ENCODE measurements at places on chromosomes 4 and X.

DNA sequence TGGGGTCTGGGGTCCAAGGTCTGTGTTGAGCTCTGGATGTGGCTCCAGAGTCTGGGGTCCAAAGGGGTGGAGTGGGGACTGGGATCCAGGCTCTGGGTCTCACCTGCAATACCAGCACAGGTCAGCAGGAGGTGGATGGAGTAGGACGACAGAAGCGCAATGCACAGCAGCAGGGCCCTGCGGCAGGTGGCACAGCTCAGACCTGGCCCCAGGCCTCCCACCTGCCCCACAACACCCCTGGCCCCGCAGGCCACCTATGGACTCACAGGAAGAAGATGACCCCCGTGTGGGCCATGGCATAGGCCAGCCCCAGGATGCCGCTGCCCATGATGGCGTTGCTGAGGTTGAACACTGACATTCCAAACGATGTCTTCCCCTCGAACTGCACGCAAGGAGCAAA lies 3.4 kb downstream of the SLC38A5 start:
- DNase-seq: peak; percentile 44

- no peak for DNase-seq
These were observed 27.3 kb downstream of the NELFA start for GRCh38 chr4:1981251-1982058.

DNA sequence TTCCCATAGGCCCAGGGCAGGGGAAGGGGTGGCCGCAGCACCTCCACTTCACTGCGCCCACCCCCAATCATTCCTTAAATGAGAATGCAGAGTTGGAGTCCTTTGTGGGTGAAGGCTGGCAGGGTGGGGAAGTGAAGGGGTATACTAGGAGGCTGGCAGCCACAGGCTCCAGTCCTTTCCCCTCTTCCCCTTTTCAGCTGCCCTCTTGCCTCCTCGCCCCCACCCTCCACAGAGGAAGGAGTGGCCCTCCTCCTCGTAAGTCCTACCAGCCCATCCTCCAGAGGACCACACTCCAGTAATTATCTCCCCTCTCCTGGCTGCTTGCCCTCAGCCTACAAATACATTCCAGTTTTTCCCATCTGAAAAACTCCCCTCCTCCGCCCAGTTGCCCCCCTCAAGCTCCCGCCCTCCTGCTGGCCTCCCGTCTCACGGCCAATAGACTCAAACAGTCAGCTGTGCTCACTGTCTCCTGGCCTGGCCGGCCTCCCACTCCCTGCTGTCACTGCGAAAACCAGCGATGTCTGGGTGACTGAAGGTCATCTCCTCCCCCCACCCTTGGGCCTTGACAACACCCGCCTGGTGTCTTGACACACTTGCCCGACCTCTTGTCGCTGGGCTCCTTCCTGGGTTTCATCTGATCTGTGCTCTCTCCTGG lies 38.8 kb downstream of the EFNB1 start:
- no peak for DNase-seq

GRCh38 chr4:102390438-102390837 lies 45.2 kb upstream of the SLC39A8 start:
- no peak for DNase-seq

GRCh38 chrX:2387614-2388239 lies 113.0 kb downstream of the DHRSX start:
- no peak for DNase-seq

- DNase-seq: no peak
These were observed 176.2 kb downstream of the RAPGEF2 start for GRCh38 chr4:159279084-159279483.

GRCh38 chr4:17517664-17518063 lies 2.7 kb downstream of the CLRN2 start:
- no peak for DNase-seq

DNA sequence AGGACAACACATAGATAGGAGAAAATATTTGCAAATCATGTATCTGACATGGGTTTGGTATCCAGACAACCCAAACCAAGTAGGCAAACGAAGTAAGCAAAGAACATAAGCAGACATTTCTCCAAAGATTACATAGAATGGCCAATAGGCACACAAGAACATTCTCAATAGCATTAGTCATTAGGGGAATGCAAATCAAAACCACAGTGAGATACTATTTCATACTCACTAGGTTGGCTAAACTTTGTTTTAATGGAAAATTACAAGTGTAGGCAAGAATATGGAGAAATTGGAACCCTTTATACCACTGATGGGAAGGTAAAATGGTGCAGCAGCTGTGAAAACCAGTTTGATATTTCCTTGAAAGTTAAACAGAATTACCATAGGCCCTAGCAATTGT lies 74.7 kb downstream of the CHRNA9 start:
- DNase-seq: no peak

DNA sequence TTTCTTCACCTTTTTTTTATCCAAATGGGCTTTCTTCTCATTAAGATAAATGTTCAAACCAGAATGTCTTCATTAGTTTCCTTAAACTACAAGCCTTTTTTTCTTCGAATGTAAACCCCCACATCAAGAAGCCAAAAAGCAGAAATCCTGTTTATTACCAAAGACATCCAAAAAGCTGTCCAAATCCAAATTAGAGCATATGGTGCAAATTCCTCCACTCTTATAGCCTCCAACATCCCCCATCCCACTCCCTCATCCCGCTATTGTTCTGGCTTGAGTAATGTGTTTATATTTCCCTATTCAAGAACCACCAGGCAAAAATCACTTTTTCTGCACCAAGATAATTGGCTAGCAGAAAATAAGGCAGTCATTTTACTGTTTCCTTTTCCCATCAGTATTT lies 315.1 kb upstream of the ADGRL3 start:
- no peak for DNase-seq

- DNase-seq: no peak
These were observed 73.1 kb downstream of the PHEX start for GRCh38 chrX:22105231-22105630.

DNA sequence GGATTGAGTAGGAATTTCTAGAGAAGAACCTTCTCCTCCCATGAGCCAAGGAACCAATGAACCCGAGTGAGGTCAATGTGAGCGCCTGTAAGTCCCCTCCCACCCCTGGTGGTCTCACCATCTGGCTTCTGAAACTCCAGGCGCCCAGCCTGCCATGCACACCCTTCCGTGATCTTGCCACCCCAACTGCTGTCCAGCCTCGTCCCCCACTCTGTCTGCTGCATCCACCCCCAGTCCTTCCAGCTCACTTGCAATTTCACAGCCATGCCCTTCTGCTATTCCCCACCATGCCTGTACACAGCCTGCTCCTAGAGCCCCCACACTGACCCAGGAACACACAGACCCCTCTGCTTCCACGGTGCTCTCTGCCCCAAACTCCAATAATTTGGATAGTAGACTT lies 323.7 kb downstream of the STK32B start:
- no peak for DNase-seq

- DNase-seq: no peak
These were observed 35.1 kb downstream of the PSAPL1 start for GRCh38 chr4:7399440-7400234.

DNA sequence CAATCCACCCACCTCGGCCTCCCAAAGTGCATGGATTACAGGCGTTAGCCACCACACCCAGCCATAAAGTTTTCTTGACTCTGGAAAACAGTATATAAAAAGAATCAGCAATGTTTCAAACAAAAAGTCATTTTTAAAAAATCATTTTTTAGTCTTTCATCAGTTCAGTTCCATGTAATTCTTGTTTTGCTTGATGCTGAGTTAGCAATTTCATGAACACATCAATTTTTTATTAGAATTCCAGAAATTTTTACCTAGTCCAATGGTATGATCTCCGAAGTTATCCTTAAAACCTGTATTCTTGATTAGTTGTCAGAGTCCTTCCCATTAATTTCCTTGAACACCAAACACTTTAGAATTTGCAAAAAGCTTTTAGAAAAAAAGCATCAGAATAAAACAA lies 56.8 kb downstream of the RCHY1 start:
- DNase-seq: no peak

DNA sequence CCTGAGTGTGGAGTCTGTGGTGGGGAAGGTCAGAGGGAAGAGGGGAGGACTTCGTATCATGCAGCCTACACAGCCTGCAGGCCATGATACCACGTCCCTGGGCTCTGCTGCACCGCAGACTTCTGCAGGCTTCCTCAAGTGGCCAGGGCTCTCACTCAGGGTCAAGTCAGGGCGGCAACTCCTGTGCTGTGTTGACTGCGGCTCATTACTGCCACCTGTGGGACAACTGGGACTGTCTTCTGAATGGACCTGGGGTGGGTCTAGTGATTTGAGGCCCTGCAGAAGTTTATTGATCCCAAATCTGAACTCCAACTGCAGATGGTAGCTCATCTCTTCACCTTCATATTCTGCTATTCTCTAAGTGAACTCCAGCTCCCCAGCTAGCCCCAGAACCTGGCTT lies 167.1 kb downstream of the NSUN7 start:
- DNase-seq: no peak
